ENCODE measurements at places on chromosomes 1 and 21.
A peak's percentile ranks its signal among the peaks of the same experiment; 100 is the strongest.

DNA sequence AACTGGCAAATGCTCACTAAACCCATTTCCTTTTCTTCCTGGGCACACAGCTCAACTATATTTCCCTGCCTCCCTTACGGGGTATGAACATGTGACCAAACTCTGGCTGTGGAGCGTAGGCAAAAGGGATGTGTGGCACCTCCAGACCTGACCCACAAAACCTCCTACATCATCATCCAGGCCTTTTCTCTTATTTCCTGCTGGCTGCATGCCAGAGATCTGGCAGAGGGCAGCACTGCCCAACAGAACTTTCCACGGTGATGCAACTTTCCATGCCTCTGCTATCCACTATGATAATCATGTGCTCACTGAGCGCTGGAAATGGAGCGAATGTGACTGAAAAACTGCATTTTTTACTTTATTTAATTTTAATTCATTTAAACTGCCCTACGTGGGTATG is 99.6 kb upstream of the CACNA1E start:
- no peak for DNase-seq

GRCh38 chr1:21326861-21327344 is 36.6 kb upstream of the ECE1 start:
- no peak for DNase-seq

DNA sequence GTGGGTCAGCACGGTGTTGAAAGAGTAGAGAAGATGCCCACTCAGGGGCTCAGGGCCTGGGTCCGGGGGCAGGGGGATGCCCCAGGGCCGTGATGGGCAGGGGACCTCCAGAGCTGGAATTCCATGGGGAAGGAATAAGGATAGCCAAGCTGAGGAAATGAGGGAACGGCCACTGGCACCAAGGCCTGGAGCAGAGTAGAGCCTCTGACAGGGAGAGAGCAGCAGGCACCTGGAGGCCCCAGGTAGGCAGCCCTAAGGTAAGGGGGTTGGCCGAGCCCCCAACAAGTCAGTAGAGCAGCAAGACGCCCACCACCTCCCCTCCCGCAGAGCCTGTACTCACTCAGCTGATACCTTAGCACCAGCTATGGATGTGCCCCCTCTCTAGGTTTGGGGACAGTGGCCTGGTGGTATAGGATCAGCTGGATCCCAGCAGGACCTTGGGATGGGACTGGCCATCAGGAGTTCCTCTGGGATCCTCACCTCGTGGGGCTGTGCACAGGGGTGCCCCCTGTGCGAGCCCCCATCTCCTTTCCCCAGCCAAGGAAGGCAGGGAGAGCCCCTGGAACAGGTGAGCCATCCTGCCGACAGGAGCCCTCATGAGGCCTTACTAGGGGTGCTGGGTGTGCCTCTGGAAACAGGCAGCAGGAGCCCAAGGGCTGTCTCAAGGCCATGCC is 21.0 kb upstream of the ARF1 start:
- DNase-seq = no peak

- no peak for DNase-seq
Measured at GRCh38 chr1:170494369-170494768, 37.6 kb upstream of the GORAB start.

DNA sequence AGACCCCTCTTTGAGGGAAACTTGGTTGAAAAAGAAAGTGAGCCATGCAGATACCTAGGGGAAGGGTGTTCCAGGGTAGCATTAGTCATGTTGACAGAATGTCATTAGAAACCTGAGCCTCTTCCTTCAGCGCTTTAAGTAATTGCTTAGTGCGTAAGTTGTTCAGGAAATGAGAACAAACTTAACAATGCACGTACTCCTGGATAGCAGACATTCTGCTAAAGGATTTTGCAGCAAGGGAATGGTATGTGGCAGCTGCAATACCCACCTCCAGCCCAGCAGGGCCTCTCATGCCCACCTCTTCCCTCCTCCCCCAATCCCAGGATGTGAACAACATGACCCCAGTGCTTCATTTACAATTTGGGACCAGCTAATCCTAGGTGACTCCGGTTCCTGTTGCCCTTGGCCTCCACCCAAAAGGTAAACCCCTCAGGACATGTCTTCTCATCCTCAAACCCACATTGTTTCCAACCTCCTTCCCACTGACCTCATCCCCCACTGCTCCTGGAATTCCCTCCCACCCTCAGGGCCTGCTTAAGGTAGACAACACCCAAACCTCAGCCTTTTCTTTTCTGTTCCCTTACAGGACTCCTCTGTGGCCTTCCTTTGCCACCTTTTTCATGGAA is 98.0 kb upstream of the BCAR3 start:
- no peak for DNase-seq

DNA sequence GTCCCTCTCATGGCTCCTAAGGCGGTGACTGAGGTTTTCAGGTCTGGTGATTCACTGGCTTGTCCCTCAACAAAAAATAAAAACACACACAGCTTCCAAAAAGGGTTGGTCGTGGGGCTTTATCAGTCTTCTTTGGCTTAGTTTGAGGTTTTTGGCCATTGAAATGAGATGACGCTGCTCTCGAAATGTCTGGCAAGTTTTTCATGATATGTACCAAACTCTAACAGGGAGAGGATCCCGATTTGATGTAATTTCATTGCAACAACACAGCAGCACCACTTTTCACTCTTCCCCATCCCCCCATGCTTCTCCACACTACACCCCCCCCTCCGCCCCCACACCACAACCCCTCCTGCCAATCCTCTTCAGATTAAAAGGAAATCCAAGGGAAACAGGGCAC is 187.1 kb upstream of the NFIA start:
- no peak for DNase-seq

GRCh38 chr1:11563560-11564069 is 84.7 kb downstream of the DISP3 start:
- no peak for DNase-seq

DNA sequence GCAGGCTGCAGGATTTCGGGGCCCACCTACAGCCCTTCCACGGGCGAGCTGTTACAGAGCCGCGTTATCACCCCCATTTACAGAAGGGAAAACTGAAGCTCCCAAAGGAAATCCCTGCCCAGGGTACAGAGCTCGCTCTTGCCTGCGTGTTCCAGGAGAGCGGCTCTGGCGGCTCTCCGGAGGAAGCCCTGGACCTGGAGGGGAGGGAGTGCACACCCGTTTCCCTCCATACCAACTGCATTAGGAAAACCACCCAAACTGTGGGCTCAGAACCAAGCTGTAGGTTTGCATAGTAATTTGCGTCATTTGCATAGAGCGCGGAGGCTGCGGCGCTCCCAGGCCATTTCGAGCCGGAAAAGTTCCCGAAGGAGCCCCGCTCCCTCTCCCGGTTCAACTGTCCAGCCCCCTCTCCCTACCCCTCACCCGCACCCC is 24.7 kb upstream of the ADGRB2 start:
- peak; percentile 69 for DNase-seq

DNA sequence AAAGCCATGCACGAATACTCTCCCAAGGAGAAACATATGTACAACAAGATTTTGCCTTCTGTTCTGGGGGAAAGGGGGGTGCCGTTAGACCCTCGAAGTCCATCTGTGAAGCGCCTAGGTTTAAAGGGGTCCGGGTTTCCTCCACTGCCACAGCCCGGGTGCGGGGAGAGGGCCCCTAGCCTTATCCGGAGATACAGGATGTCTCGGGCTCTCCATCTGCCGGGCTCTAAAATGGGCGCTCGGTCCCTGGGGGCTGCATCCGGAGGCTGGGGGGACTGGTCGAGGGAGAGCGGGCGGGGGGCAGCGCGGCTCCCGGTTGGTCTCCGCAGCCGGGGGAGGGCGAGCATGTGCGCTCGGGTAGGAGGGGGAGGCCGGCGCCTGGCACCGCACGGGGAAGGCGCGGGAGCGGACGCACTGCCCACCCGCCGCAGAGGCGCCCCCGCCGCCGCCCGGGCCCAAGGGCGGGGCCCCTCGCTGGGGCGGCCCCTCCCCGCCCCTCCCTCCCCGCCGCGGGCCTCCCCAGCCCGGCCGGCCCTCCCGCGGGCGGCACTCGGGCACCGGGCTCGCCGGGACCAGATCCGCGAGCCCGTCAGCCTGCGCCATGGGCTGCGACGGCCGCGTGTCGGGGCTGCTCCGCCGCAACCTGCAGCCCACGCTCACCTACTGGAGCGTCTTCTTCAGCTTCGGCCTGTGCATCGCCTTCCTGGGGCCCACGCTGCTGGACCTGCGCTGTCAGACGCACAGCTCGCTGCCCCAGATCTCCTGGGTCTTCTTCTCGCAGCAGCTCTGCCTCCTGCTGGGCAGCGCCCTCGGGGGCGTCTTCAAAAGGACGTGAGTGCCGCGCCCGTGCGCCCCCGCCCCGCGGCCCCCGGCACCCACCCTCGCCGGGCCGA is 63.1 kb downstream of the ELK4 start:
- DNase-seq = no peak

DNA sequence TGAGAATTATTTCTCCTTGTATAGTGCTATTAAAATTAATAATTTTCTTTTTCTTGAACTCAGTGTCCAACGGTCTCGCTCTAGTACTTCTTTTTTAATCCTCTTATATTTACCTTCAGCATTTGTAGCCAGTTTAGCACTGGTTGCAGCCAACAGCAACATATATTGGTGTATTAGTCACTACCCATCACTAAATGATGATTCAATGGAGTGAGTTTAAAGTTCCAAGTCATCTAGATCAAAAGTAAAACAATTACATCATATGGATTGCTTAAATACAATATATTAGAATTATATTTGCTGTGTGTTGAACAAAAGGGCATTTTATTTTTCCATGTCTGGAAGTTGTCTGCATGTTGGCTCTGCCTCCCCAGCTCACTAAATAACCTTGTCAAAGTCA is 591.8 kb downstream of the ADGRL2 start:
- DNase-seq = peak; percentile 62

GRCh38 chr1:147717051-147717705 is 43.2 kb downstream of the GJA5 start:
- no peak for DNase-seq

GRCh38 chr1:77281491-77282186 is at the start of gene AK5:
AK5 (plus strand) TSS chr1:77282019; CDS start chr1:77282314, 295 bp downstream.
- no peak for DNase-seq

DNA sequence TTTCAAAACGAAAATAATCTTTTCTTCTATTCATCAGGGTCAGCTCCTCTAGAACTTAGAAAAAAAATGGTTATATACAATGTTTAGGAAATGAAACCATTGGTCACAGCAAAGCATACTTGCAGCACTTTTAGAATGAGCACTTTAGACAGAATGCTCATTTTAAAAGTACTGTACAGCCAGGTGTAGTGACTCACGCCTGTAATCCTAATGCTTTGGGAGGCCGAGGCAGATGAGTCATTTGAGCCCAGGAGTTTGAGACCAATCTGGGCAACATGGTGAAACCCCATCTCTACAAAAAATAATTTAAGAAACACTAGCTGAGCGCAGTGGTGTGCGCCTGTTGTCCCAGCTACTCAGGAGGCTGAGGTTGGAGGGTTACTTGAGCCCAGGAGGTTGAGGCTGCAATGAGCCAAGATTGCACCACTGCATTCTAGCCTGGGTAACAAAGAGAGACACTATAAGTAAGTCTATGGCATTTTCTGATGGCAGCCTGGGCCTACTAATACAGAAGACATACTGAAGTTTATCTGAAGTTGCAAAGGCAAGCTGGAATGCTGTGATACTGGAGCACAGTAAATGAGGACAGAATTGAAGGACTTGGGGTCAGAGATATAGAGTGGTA is 48.9 kb upstream of the ZNF326 start:
- no peak for DNase-seq

- DNase-seq = no peak
Measured at GRCh38 chr1:59427155-59427554, 130.3 kb downstream of the FGGY start.

Data from fibroblast of the conjunctiva (primary cell).